MV-4-11 (cell line): ENCODE measurements at places on chromosomes 1 and 21.

DNA sequence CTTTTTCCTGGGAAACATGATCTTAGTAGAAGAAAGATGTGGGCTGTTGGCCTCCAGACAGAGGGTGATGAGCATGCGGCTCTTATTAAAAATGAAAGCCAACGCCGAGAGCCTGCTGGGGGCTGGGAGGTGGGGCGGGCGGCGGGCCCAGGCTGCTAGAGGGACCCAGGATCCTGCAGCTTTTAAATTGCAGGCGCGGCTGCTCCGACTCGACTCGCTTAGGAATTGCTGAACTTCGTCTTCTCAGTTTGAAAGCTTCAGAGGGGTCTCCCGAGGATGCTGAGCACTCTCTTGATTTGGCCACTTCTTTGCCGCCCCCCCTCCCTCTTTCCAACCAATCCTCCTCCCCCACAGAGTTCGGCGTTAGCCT lies 1.2 kb downstream of the AGPAT3 start:
- no peak for DNase-seq

DNA sequence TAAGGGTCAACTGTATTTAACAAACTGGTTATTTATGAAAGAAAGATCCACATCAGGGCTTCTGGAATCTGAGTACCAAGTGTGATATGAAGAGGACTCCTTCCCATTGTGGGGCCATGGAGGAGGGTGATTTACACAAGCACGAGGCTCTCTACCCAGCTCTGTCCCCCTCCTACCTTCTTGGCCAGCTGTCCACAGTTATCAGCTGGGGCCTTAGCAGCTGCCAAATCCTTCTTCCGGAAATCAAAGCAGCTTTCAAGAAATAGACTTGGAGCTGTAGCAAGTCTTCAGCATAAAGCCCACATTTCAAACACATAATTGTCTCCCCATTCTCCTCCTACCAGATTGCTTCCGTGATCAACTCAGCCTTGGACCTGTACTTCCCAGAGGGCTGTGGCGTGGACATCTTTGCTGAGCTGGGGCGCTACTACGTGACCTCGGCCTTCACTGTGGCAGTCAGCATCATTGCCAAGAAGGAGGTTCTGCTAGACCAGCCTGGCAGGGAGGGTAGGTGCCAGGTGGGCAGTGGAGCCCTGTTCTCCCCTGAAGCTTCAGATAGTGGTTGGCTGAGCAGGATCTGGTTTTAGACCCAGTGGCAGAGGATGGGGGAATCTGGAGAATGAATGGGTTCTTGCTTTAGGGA lies 15.5 kb downstream of the AZIN2 start:
- no peak for DNase-seq

- no peak for DNase-seq
These were observed 26.2 kb upstream of the TNFRSF1B start for GRCh38 chr1:12140515-12141162.

- DNase-seq, result no peak
These were observed 646.3 kb downstream of the KIF26B start for GRCh38 chr1:245800901-245801605.
